Activated T-cell treated with anti-CD3 and anti-CD28 coated beads, Interleukin-2, amount 50 U/mL, for 1 hour (primary cell): ENCODE measurements at places on chromosomes 3 and 15.

GRCh38 chr3:137035631-137036030 lies 77.8 kb downstream of the IL20RB start:
- DNase-seq = no peak

GRCh38 chr3:104604326-104605010 lies 762.2 kb upstream of the ALCAM start:
- DNase-seq = no peak

DNA sequence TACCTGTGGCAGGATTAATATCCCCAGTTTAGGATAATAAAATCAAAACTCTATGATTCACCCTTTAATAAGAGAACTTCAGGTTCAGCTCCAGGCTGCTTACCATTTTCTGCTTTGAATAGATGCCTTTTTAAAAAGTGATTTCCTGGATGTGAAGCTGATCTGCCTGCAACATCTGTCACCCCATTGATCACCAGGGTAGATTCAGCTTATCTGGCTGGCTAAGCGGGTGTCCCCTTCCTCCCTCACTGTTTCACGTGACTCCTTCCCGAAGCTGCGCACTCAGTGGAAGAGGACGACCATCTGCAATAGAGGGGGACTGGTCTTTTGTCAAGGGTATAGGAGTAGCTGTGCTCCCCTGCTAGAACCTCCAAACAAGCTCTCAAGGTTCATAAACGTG lies 128.1 kb downstream of the IL1RAP start:
- DNase-seq = no peak

GRCh38 chr3:62622553-62623174 lies 249.3 kb upstream of the FEZF2 start:
- no peak for DNase-seq

GRCh38 chr3:105502333-105502732 lies 135.6 kb downstream of the ALCAM start:
- no peak for DNase-seq

GRCh38 chr3:184347321-184348056 lies 10.1 kb downstream of the FAM131A start:
- DNase-seq = no peak

- no peak for DNase-seq
Measured at GRCh38 chr3:101529816-101530685, 17.0 kb upstream of the SENP7 start.

- DNase-seq = no peak
Measured at GRCh38 chr15:87219650-87220615, 1036.6 kb downstream of the NTRK3 start.

DNA sequence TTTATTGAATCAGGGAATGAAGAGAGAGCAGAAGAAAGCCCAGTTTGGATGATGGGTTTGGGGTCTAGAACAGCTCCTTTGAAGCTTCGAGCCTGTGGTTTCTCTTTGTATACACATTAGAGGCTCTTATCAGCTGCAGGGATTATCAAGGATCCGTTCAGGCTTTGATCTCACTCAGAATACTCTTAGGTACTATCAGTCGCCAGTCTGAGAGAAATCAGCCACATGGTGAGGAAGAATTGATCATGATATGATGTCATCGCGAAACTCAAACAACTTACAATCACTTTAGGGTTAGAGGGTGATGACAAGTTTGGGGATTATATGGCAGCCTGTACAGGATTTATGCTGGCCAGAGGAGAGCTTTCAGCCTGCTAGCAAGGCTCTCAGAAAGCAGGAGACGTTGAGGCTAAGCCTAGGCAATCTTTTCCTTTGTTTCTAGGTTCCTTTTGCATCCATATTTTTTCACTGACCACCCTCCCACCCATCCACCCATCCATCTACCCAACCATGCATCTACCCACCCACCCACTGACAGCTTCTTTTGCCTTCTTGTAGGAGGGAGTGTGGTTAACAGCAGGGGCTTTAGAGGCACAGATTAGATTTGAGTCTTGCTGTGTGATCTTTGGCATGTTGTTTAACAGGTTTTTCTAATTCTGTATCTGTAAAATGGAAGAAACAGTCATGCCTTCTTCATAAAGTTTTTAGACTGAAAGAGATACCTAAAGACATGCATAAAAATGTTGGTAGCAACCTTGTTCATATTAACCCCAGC lies 330.4 kb upstream of the LRRFIP2 start:
- DNase-seq = no peak

DNA sequence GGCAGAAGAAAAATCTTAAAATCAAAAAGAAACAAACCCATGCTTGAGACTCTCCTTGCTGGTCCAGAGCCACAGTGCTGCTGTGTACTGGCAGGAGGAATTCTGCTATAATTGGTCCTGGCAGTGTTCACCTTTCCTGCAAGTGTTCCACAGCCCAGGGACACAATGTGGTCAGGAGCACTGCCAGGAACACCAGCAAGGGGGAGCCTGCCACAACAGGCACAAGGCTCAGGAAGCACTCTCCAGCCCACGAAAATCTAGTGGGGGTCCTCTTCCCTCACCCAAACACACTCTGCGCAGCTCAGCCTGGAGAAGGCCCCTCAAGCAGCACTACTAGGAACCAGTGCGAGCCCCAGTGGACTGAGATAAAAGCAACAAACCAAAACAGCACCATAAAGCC lies 92.9 kb downstream of the UBE3A start:
- no peak for DNase-seq

DNA sequence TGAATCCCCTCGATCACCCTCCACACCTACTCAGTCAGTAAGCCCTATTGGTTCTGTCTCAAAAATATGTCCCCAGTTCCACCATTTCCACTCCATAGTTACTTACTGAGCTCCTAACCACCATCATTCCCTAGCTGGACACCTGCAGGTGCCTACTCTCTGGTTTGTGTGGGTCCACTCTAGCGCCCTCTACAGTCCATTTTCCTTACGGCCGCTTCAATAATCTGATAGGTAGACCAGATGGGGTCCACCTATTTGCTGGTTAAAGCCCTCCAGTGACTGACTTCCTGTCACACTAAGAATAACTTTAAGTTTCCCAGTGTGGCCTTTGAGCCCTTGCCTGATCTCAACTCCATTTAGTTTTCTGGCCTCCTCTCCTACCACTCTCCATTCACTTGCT lies 5.0 kb downstream of the GXYLT2 start:
- DNase-seq = no peak

DNA sequence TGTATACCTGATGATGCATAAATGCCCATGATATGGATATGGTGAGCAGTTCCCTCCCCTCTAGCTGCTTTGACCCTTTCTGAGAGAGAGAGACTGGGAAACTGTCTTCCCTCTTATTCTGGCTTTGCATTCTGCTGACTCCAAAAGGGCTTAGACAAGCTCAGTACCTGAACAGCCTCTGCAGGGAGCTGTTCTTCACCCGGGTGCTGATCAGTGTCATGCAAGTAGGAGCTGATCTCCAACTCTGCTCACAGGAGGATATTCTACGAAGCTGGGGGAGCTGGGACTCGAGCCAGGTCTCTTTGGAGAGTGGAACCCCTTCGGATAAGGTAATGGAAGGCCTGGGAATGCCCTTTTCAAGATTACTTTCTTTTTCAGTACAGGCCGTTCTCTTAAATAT lies 237.1 kb downstream of the RYR3 start:
- DNase-seq = no peak

- DNase-seq = no peak
Measured at GRCh38 chr3:264394-265156, 68.0 kb downstream of the CHL1 start.

DNA sequence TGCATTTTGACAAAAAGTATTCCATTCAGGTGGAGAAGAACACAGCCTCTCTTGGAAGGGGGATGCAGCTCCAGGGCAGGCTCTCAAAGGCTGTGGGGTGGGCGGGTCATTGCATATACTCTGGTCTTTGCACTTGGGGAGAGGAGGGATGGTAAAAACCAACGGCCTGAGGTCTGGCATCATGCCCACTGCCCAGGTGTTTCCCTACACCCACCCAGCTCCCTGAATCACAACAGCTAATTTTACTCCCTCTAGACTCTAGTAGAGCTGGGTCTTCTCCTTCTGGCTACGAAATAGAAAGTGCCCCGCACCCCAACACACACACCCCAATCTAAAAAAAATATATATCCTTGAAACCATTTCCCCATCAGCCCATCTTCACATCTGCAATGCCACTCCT lies 1.0 kb downstream of the MYLK start:
- DNase-seq = no peak

- DNase-seq = no peak
Measured at GRCh38 chr15:48928877-48929538, 34.7 kb downstream of the SHC4 start.

GRCh38 chr3:168989396-168989795 lies 674.1 kb downstream of the MECOM start:
- no peak for DNase-seq

- DNase-seq = no peak
Measured at GRCh38 chr15:87716422-87716821, 540.1 kb downstream of the NTRK3 start.

DNA sequence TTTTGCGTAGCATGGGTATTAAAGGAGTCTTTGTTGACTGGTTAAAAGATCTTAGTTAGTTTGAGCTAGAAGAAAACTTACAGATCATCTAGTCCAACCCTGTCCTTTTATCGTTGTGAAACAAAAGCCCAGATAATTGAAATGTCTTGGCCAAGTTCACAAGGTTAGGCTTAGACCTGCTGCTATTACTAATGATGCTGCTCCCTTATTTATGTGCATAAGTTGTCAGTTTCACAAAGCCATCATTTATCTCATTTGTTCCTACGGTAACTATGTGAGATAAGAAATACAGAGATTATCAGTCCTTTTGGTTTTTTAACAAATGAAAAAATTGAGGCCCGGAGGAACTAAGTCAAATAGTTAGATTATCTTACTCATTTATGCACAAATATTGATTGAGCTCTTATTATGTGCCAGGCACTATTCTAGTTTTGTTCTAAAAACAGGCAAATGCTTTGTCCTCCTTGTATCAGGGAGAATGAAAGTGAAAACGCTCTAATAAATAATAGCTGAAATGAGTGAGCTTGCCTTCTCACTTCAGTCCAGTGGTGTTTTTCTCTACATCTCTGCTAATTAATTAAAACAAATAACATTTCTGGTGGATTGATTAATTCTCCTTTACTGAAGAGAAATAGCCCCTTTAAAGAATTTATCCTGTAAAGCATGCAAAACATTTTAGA lies 49.1 kb upstream of the TPRG1 start:
- DNase-seq = no peak

- peak; percentile 35 for DNase-seq
Measured at GRCh38 chr3:129119365-129120100, 2.1 kb downstream of the RAB43 start.

- DNase-seq = no peak
Measured at GRCh38 chr3:146546366-146546965, 2.1 kb upstream of the PLSCR1 start.

DNA sequence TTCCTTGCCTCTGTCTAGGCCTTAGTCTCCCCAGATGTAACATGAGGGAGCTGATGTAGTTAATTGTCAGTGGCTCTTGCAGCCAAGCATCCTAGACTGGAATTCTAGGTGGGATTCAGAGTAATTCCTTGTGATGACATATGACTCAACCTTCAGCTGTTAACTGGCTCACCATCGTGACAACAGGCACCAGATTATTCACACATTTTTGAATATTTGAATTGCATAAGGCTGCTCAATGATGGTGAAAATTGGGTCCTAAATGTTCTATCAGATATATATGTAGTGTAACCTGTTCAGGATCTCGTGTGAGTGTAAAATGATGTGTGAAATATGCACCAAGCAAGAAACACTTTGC lies 405.1 kb downstream of the LPP start:
- no peak for DNase-seq

DNA sequence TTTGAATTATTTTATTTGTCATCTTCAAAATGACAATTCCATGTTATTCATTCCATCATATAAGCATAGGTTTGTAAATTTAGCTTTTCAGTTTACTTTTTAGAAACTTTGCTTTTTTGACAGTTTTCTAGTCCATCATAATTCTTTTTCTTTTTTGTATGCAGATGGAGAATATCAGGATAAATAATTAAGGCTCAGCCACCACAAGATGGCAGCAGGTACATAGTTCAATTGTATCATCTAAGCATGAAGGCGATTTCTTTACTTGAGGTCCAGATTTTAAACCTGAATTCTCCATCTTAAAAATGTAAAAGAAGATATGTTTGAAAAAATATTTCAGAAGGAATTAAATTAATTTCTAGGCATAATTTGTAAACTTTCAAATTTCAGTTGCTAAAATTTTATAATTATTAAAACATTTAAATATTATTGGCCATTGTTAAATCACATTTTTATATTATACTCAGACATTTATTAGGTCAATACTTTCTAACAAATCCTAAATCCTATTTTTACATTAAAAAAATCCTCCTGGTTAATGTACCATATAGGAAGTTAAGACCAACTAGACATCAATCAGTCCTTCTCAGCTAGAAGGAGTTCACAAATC lies 15.1 kb downstream of the PLSCR5 start:
- DNase-seq = no peak

- no peak for DNase-seq
Measured at GRCh38 chr3:81876826-81877225, 115.4 kb upstream of the GBE1 start.

- DNase-seq = no peak
Measured at GRCh38 chr3:72179107-72179464, 394.1 kb upstream of the PROK2 start.

DNA sequence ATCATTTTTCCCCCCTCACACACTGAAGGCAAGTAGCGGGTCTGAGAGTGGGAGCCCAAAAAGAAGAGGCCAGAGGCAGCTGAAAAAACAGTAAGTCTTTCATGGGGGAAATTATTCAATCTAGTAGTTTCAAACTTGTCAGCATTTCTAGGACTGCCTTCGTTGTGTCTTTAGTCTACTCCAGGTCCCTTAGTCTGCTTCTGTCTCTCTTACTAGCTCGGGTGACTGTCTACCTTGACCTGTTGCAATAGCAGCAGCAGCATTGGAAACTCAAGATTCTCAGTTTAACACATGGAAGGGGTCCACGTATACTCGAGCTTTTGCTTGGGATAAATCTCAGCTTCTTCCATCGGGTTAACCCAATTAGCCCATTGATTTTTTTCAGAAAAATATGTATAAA lies 28.9 kb downstream of the CHD2 start:
- DNase-seq = no peak

GRCh38 chr15:81363276-81363675 lies 10.7 kb downstream of the TMC3 start:
- no peak for DNase-seq

DNA sequence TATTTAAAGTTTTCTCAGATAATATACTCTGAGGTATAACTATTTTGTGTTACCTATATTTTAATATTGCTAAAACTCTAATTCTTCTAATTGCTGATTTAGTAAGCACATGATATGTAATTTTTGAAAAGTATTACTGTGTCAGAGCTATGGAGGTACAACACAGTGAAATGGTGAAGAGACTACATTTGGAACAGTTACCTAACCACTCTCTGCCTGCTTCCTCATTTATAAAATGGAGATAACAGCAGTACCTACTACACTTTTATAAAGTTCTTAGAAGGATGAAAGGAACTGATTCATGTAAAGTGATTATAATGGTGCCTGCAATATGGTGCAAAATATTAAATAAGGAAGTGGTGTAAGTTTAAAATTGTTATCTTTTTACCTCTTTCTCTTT lies 16.3 kb upstream of the NEK10 start:
- no peak for DNase-seq

- DNase-seq = no peak
Measured at GRCh38 chr3:71119171-71119570, 464.4 kb downstream of the FOXP1 start.

- no peak for DNase-seq
Measured at GRCh38 chr3:133578548-133579191, 5.2 kb downstream of the CDV3 start.
